Right kidney (tissue), 9 donors: ENCODE measurements at places on chromosomes 13 and 19.

GRCh38 chr19:42197375-42197817 lies 20.1 kb downstream of the DEDD2 start:
- DNase-seq, result no peak

DNA sequence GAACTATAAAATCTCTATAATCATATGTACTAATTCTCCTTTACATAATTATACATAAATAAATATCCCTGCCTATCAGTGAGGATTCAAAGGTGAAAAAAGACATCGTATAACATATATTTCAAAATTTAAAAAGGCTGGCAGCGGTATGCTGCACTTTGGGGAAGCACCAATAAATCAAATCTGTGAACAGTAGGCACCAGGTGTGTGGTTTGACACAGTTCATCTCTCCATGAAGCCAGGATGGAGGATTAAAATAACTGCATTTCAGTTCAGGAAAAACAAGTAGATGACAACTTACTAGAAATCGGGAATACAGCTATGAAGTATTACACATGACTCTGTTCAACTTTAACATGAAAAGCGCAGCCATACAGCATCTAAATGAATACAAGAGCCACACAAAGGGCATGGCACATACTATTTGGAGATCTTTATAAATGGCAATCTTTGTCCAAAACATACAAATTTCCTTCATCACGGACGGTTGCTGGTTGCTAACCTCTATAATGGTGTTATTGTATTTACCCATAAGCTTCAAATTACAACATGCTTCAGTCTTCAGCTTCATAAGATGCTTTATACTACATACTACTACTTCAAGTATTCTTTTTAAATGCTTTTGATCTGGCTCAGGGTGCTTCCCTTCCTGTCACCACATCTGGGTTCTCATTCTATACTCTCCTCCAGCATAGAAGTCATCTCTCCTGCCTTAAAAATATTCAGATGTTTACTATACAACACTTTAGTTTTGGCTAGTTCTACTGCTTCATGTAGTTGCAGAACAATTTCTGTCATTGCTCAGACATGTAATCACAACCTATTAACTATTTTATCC lies 128.7 kb downstream of the KLF12 start:
- no peak for DNase-seq

DNA sequence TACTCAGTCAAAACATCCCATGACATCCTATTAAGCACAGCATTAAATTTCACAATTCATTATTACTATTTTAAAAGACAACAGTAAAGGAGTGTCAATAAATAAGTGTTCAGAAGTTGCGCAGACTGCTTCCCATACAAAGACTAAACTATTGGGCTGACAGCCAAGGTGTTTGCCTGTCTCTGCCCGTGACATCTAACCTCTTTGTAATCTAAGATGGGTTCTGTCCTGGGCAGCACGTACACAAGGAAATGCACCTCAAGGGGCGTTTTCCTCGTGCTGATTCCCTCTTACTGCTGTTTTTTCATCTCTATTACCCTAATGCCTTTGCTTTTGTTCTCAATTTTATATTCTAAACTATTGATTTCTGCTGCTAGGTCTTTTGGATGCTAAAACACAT lies 216.3 kb downstream of the NHLRC3 start:
- no peak for DNase-seq

GRCh38 chr19:38267761-38268483 lies 3.5 kb downstream of the SPINT2 start:
- no peak for DNase-seq

DNA sequence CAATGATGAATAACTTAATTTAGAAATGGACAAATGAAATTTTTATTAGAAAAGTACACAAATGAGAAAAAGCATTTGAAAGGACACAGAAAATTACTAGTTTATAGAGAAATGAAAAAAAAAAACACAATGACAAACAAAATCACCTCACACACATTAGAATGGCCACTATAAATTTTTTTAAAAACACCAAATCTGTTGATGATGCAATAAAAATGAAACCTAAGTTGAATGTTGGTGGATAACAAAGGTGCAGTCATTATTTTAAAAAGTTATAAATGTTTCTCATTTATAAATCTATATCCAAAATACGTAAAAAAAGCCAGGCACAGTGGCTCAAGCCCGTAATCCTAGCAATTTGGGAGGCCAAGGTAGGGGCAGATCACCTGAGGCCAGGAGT lies 20.8 kb downstream of the ZNF626 start:
- no peak for DNase-seq

DNA sequence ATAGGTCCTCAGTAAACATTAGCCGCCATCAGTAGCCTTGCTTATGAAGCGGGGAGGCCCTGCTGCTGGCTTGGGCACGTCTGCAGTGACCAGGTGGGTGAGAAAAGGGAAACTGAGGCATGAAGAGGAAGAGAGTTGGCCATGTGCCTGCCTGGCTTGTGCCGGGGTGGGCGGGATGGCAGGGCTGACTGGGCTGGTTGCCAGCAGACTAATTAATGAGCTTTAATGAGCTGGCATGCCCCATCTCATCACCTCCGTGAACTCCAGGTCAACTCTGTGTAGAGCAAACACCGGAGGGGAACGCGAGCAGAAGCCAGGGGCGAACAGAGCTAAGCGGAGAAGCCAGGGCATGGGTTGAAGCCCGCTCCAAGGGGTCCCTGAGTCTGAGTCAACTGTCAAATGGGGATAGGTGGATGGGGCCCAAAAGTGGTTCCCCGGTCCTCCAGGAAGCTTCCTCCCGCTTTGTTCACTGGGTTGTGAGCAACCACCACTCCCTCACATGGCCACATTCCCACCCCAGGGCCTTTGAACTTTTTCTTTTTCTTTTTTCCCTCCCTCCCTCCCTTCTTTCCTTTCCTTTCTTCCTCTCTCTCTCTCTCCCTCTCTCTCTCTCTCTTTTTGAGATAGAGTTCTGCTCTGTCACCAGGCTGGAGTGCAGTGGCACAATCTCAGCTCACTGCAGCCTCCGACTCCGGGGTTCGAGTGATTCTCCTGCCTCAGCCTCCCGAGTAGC lies 8.7 kb downstream of the NR2F6 start:
- no peak for DNase-seq

- no peak for DNase-seq
Observed at GRCh38 chr13:112066624-112067004, 335 bp upstream of the SOX1 start.

DNA sequence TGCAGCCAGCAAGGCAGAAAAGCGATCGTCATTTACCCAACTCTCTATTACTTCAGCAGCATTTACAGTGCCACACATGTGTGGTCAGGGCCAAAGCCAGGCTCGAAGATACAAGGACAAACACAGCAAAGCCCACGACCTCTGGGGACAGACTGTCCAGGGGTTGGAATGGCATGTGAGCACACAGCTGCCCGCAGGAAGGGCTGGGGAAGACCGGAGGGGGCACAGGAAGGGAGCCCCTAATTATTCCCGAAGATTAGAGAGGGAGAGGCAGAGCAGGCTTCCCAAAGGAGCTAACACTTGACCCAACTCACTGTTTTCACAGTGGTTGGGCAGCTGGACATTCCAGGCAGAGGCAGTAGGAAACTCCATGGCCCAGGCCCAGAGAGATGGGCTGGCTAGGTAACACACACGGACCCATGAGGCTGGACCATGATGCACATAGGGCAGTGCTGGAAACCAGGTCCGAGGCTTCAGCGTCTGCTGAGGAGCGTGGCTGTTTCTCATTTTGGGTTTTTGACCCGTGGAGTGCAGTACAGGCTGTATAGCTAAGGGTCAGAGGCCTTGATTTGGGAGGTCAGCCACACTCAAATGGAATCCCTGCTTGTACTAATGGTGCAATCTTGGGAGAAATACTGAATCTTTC lies 179.8 kb downstream of the FOXO1 start:
- no peak for DNase-seq

GRCh38 chr19:33096005-33096404 lies 15.0 kb downstream of the GPATCH1 start:
- no peak for DNase-seq

GRCh38 chr13:46796515-46797474 lies at the start of gene ESD:
Gene ESD, minus strand, starts transcription at chr13:46797161. Its CDS starts 5,748 bp downstream, at chr13:46791413.
- peak; percentile 98 for DNase-seq

DNA sequence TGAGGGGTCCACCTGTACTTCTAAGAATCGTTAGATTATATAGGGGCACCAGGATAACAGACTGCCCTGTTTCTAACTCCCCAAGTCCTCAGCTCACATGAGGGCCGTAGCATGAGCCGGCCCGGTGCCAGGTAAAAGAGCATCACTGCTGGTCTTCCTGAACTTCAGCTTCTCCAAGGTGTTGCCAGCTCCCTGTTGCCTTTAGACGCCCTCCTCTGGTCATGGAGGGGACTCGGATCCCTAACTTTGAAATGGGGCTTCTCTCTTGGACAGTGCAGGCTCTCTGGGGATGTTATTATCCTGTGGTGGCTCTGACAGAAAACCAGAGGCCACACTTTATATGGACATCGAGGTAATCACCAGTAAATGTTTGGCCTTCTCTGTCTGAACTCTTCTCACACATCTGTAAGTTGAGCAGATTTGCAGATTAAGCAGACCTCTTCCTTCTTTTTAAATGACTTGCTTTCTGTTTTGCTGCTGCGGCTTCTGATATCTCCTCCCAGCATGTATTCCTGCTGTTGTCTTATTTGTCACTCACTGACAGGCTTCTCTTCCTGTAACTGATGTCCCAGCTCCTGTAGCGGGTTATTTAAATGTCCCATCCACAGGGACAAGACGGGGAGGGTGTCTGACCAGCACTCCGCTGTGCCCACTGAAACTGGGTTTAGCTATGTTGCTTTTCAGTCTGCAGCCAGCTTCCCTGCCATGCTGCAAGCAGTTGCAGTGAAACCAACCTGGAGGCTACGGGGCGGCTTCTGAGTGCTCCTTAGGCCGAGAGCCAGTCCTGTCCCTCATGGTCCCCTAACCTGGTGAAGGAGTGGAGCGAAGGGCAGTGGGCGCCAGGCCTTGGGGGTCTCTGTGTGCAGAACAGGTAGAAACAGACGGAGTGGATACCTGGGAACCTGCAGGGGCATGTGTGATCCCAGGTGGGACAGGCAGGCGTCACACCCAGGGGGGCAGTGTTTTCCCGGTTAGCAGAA lies 39.2 kb downstream of the TSSK6 start:
- DNase-seq, result no peak

GRCh38 chr13:103164251-103164650 lies 98.0 kb upstream of the SLC10A2 start:
- no peak for DNase-seq

DNA sequence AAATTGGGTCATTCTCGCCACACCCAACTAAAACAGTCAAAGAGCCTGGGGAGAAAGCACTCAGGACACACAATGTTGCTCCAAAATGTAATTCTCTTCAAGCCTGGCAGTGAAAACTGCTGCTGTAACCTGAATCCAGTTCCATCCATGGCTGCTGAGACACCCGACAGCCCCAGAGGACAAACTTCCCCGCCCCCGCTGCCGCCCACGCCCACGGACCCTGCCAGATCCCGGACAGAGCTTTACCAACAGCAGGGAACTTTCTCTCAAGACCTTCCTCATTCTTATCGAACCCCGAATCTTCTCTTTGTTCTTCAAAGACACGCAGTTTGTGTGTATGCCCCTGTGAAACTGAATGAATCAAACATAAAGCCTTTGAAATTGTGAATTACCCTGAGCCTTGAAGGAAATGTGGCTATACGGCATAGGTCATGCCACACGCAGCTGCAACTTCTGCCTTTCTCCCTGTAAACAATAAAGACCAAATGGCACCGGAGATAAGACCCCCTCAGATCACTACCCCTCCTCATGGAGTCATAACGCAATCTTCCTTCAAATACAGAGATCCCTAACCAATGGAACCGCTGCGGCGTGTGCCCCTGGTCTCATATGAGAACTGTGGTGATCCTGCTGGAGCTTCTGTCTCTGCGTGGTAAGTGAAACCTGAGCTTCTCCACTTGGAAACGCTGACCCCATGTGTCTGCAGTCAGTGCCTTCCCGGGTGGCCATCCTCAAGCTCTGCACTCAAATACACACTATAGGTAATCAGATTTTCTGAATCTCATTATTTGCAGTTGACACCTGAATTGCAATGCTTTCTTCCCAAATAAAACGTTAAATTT lies 4.8 kb upstream of the LAMP1 start:
- peak; percentile 61 for DNase-seq

- DNase-seq, result peak; percentile 19
Observed at GRCh38 chr19:32869369-32869965, at the start of gene SLC7A9. Gene SLC7A9, minus strand, starts transcription at chr19:32869767. Its CDS starts 1,233 bp downstream, at chr19:32868534.

DNA sequence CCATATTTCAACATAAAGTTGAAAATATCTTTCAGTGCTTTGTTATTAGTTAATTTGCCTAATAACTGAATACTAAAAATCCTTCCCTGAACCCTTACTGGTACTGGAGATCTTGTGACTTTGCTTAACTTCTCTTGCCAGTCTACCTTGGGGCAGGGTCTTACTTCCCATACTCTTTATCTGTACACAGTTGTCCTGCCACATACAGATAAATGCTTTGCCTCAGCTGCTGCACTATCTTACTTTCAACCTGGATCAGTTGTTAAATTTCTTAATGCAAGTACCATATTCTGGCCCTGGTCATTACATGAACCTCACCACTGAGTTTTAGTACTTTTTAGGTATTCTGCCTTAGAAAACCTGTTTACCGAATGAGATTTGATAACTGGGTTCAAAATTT lies 107.6 kb downstream of the PIBF1 start:
- DNase-seq, result no peak

- DNase-seq, result no peak
Observed at GRCh38 chr13:107069108-107069776, 501.3 kb upstream of the ARGLU1 start.

DNA sequence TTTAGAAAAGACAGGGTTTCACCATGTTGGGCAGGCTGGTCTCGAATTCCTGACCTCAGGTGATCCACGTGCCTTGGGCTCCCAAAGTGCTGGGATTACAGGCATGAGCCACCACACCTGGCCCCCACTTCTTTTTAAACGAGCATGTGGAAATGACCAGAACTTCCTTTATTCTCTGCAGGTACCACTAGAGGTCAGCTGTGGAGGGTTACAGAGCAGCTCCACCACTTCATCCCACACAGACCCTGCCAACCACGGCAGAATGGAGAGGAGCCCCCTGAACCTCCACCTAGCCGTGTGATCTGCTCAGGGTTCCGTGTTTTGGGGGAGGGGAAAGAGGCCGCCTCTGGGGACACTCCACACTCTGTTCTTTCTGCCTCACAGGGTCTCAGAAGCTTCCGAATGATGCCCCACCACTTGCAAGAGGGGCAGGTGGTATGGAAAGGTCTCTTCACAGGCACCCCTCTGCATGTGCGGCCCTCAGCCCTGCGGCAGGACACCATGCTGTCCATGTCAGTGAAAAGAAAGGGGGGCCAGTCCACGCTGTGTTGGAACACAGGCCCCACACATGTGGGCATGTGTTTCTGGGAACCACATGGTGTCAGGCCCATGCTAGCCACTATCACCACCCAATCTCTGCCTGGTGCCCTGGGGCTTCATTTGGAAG lies 465.0 kb downstream of the TSHZ3 start:
- no peak for DNase-seq

- DNase-seq, result peak; percentile 34
Observed at GRCh38 chr19:11881151-11881800, 6.3 kb upstream of the ZNF69 start.

- no peak for DNase-seq
Observed at GRCh38 chr13:32175307-32175706, 139.9 kb downstream of the ZAR1L start.

- no peak for DNase-seq
Observed at GRCh38 chr19:35310811-35311465, 18.0 kb upstream of the CD22 start.
